NCI-H1092 treated with DMSO at 0.1 percent for 48 hours (cell line): ENCODE measurements at places on chromosomes 3 and 15.

- no peak for DNase-seq
Measured at GRCh38 chr15:84894736-84895425, 10.4 kb downstream of the SLC28A1 start.

DNA sequence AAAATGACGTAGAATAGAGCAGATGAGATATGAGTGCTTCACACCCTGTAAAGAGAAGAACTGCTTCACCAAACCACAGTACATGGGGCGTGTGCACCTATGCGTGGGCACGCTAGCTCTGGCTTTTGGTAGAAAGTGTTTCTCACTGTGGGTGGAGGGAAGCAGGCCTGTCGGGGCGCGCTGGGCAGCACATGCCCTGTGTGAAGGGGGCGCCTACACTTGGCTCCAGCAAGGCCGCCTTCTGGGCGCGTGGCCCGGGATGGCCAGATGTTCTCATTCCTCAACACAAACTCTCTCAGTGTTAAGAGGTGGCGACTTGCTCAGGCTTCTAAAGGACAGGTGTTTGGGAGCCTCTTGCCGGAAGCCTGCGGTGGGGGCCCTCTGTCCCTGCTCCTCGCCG lies 90.0 kb downstream of the FBLN2 start:
- no peak for DNase-seq

GRCh38 chr3:65371053-65371452 lies 667.7 kb downstream of the MAGI1 start:
- no peak for DNase-seq

GRCh38 chr3:142353571-142353970 lies 94.3 kb downstream of the XRN1 start:
- no peak for DNase-seq

DNA sequence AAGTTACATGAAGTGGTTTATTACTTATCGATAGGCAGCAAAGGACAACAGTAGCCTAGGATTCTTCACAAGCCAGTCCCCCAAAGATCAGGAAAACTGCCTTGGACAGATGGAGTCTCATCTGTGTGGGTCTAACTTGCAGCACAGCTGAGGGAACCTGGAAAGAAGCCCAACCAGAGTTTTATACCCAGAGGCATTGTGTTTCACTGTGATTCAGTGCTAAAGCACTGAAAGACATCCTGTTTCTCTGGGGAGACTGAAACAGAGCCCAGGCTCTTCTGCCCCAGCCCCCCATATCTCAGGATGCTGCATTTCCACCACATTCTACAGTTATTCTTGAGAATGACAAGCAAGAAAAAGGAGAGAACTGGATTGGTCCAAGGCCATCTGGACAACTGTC lies 48.2 kb upstream of the PYDC2 start:
- no peak for DNase-seq

DNA sequence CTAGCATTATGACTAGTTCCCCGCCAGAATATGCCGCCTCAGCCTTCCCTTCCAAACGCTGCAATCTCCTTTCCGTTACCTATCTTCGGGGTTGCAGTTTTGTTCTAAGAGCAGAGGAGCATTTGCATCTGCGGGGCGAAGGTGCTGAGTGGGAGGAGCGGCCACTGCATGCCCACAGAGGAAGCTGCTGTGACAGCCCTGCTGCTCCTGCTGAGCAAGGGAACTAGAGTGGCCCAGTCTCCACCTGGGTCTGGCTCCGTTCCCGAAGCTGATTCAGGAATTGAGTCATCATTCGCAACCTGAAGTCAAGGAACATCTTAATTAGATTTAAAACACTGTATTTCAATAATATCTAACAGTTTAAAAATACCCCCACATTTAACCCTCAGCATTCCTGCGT lies 98.2 kb upstream of the TJP1 start:
- no peak for DNase-seq

DNA sequence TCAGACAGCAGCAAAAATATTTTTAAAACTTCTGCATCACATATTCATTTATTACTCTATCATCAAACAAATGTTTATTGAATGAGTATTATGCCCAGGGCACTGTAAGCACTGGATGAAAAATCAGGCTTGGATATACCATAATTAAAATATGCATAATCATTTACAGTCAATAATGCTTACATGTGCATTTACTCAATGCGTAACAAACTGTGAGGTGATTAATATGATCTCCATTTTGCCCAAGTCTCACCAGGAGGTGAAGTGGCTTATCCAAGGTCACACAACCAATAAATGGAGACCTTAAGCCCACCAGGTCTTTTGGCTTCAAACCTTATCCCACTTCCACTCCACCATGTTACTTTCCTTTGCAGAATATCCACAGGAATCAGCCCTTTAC lies 117.3 kb upstream of the SLC24A5 start:
- no peak for DNase-seq

DNA sequence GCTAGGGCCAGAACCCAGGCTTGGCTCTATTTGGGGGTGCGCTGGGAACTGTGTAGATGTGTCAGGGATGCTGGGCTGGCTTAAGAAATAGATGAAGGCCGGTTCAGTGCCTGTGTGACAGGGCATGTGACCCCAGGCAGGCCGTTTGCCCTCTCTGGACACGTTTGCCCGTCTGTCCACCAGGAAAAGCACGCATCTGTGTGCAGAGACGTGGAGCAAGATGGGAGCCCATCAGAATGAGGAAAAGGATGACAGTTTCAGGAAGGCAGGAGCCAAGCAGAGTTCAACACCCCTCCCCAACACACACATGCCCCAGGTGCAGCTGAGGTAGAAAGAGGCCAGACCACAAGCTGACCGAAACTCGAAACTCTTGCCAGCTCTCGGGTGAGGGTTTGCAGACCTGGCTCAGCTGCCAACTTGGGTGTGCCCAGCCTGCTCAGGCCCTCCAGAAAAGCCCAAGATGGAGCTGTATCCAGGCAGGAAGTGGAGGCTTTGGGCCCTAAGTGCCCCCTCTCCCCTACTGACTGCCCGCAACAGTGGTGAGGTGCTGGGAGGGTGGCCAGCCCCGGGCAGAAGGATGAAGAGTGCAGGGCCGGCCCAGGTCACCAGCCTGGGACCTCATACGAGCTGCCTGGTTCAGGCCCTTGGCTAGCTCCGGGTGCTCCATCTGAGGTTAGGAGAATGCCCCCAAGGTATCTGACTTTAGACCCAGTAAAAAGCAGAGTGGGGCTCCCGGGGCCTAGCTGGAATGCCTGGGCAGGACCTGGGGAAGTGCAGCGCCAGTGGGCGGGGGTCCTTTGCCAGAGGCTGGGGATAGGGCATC lies 10.2 kb upstream of the MESP1 start:
- no peak for DNase-seq

GRCh38 chr15:74179101-74179841 lies 5.8 kb downstream of the ISLR start:
- DNase-seq: no peak

DNA sequence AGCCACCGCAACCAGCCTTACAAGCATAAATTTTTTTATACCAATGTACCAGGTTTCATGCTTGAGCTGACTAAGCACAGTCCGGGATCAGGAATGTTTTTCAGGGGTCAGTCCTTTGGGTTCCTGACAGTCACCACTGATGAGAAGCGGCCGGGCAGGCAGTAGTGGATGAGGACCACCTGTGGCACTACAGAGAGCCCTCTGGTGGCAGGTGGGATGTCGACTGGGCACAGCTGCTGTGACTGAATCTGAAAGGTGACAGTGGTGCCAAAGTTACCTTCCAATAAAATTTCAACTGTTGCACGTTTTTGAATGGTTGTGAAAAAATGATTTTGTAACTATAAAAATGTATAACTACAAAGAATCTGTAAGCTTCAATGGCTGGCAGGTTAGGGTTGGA lies 34.0 kb downstream of the TPRA1 start:
- no peak for DNase-seq

GRCh38 chr3:39388741-39389248 lies 5.6 kb downstream of the SLC25A38 start:
- no peak for DNase-seq

DNA sequence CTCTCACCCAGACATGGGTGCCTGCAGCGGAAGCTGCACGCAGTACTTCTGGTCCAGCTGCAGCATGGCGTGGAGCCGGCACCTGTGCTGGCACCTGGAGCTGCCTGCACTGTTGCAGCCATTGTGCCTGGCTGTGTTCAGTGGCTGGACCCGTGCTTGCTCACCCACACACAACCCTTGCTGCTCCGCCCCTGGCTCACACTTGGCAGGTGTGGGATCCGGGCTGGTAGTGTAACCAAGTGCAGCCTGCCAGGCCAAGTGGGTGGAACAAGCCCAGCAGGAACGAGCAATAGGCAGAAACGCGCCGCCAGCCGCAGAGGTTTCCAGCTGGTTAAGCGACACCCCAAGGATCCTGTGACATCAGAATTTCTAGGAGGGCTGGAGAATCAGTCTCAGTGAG lies 11.2 kb upstream of the SCAPER start:
- DNase-seq: no peak

- DNase-seq: no peak
Measured at GRCh38 chr3:134284438-134284837, 33.8 kb upstream of the RYK start.
